ENCODE measurements at places on chromosomes 6 and 20. TPM values are rescaled to one million over a fixed set of nuclear protein-coding genes. Genes with fewer than 3 reads are reported as not detected.

Gene SEL1L2
- total RNA-seq = not detected

Gene TMC2
- 0.09 TPM for total RNA-seq

Gene STMN3
- total RNA-seq = 11.7 TPM

Gene SLC12A5
- total RNA-seq = under 0.01 TPM

Gene RBPJL
- not detected for total RNA-seq

Gene ZSCAN23
- total RNA-seq = 6.1 TPM

Gene SYCP2
- 0.17 TPM for total RNA-seq

Gene F13A1
- not detected for total RNA-seq

Gene SMOC2
- total RNA-seq = not detected

Gene TFAP2D
- total RNA-seq = not detected

Gene RFX6
- not detected for total RNA-seq

Gene SDCBP2
- 1.9 TPM for total RNA-seq

Gene ATP6V1G2
- total RNA-seq = 10.4 TPM

Gene NKX2-2
- under 0.01 TPM for total RNA-seq

Gene SLC2A10
- 40.6 TPM for total RNA-seq

Gene MYO6
- total RNA-seq = 10.8 TPM

Gene SIM1
- not detected for total RNA-seq

Gene ZNF311
- 1.6 TPM for total RNA-seq

Gene MLIP
- 0.32 TPM for total RNA-seq

Gene TMEM244
- total RNA-seq = 0.47 TPM

Gene HLA-DOB
- 0.32 TPM for total RNA-seq

Gene FRMD1
- not detected for total RNA-seq

Gene LY6G6F
- not detected for total RNA-seq

Gene DDO
- 0.09 TPM for total RNA-seq

Gene RPP21
- total RNA-seq = 24.4 TPM

Gene PDE10A
- 1.3 TPM for total RNA-seq

Gene GINS1
- 1.6 TPM for total RNA-seq

Gene RAET1G
- total RNA-seq = 10.5 TPM

Gene REM1
- not detected for total RNA-seq

Gene SIRPB1
- total RNA-seq = 0.17 TPM
